ENCODE measurements at places on chromosomes 2 and 18. TPM values are rescaled to one million over a fixed set of nuclear protein-coding genes. Genes with fewer than 3 reads are reported as not detected.

GRCh38 chr2:61463769-61464475 lies 7.0 kb downstream of the USP34 start:
- no peak overlapping the region for H3K4me3 ChIP-seq
- no peaks in the 10 kb centered on the region for H3K4me1 ChIP-seq
- no peak for DNase-seq
- peaks cover 9% of the 10 kb centered on the region for H3K36me3 ChIP-seq
- no peak overlapping the region for H3K27ac ChIP-seq

DNA sequence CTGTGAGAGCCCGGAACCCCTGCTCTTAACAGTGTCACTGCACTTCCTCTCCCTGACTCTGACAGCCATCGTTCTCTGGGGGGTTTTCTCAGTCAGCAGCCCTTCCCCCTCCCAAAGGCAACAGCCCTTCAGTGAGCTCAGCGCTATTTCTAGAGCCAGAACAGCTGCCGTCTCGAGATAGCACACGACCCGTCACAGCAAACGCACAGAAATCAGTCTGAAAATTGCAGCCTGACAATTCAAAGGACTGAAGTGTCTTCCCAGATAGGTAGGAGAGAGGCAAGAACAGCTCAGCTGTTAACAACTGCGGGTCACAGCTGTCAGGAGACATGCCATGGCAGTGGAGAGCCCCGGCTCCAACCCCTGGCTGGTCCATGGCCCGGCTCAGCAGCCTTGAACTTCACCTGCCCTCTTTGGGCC lies 45.4 kb downstream of the ST8SIA5 start:
- no peak for DNase-seq
- no peak overlapping the region for H3K4me3 ChIP-seq
- H3K4me1 ChIP-seq: peaks cover 9% of the 10 kb centered on the region
- no peaks in the 10 kb centered on the region for H3K36me3 ChIP-seq
- H3K27ac ChIP-seq: no peak overlapping the region

- no peaks in the 10 kb centered on the region for H3K27me3 ChIP-seq
- no peak overlapping the region for H3K4me3 ChIP-seq
- no peak overlapping the region for H3K27ac ChIP-seq
- peaks cover 12% of the 10 kb centered on the region for H3K4me1 ChIP-seq
- DNase-seq: no peak
Observed at GRCh38 chr18:42155024-42155423, 200.0 kb downstream of the PIK3C3 start.

DNA sequence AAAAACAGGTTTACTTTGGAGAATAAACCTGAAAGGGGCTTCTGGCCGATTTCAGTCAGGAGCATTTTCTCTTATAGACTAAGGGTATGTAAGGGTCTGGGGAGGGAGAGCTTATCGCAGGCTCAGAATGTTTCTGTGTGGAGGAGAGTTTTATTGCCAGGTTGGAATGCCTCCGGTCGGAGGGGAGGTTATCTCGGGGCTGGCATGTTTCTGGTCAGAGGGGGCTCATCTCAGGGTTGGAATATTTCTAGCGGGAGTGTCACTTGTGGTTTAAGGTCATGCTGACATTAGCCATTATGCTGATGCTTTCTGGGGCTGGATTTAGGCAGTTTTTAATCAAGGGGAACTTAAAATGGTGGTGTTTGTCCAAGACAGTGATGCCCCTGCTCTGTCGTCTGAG lies 333.6 kb downstream of the METTL4 start:
- no peak for DNase-seq
- no peaks in the 10 kb centered on the region for H3K27me3 ChIP-seq
- no peaks in the 10 kb centered on the region for H3K36me3 ChIP-seq
- H3K27ac ChIP-seq: no peak overlapping the region
- peaks cover 9% of the 10 kb centered on the region for H3K4me1 ChIP-seq
- no peak overlapping the region for H3K4me3 ChIP-seq

DNA sequence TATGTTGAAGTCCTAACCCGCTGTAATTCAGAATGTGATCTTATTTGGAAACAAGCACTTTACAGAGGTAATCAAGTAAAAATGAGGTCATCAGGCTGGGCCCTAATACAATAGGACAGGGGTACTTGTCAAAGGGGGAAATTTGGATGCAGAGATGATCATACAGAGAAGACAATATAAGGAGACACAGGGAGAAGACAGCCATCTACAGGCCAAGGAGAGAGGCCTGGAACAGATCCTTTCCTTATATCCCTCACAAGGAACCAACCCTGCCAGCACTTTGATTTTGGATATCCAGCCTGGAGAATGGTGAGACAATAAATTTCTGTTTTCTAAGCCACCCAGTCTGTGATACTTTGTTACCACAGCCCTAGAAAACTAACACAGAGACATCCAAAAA lies 104.3 kb downstream of the METTL4 start:
- H3K27me3 ChIP-seq: no peaks in the 10 kb centered on the region
- H3K4me1 ChIP-seq: no peaks in the 10 kb centered on the region
- no peaks in the 10 kb centered on the region for H3K36me3 ChIP-seq
- no peak overlapping the region for H3K4me3 ChIP-seq

- no peak for DNase-seq
- H3K27ac ChIP-seq: no peak overlapping the region
- peaks cover 9% of the 10 kb centered on the region for H3K4me1 ChIP-seq
Observed at GRCh38 chr18:44601447-44601846, 79.2 kb upstream of the SETBP1 start.

- no peak overlapping the region for H3K4me3 ChIP-seq
- H3K4me1 ChIP-seq: no peaks in the 10 kb centered on the region
- no peak for DNase-seq
- H3K27me3 ChIP-seq: no peaks in the 10 kb centered on the region
- H3K27ac ChIP-seq: no peak overlapping the region
- H3K36me3 ChIP-seq: no peaks in the 10 kb centered on the region
Observed at GRCh38 chr2:1975060-1975459, 230.7 kb upstream of the PXDN start.

DNA sequence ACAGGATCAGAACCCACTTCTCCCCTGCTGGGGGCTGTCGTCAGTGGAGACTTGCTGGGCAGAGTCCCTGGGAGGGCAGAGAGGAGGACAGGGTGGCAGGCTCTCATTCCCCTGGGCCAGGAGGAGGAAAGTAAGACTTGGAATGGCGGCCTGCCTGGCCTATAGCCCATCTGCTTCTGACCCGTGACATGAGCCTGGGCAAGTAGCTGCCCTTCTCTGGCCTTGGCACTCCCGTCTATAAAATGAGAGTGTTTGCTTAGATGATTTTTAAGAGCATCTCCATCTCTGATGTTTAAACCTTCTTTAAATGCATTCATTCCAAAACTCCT lies 173.0 kb downstream of the DDX1 start:
- no peaks in the 10 kb centered on the region for H3K4me1 ChIP-seq
- no peak overlapping the region for H3K27ac ChIP-seq
- DNase-seq: no peak

DNA sequence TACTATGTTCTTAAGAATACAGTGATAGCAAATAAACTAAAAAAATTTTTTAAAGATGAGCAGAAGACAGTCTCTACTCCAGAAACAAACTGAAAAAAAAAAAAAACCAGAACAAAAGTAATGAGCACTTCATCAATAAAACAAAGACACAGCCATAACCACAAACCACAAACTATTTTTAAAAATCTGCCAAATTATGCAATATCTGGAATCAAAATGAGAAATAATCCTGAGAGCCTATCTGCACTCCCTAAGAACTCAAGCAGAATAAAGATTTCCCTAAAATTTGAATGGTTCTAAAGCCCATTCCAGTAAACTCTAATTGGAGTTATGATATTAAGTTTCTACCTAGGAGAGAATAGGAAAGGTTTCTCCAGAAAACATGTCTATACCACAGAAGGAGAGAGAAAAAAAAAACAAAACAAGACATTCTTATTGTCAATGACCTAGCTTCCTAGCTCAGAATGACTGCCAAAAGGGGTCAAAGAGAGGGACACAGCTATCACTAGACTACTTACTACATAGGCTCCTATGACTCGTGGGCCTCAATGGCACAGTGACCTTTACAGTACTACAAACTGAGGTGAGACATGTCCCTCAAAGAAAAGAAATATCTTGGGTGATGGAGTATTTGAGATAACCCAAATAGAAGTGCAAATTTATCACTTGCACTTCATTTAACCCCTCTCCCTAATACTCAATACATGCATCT lies 262.8 kb downstream of the ZEB2 start:
- H3K4me3 ChIP-seq: no peak overlapping the region
- H3K27ac ChIP-seq: no peak overlapping the region
- no peaks in the 10 kb centered on the region for H3K36me3 ChIP-seq

DNA sequence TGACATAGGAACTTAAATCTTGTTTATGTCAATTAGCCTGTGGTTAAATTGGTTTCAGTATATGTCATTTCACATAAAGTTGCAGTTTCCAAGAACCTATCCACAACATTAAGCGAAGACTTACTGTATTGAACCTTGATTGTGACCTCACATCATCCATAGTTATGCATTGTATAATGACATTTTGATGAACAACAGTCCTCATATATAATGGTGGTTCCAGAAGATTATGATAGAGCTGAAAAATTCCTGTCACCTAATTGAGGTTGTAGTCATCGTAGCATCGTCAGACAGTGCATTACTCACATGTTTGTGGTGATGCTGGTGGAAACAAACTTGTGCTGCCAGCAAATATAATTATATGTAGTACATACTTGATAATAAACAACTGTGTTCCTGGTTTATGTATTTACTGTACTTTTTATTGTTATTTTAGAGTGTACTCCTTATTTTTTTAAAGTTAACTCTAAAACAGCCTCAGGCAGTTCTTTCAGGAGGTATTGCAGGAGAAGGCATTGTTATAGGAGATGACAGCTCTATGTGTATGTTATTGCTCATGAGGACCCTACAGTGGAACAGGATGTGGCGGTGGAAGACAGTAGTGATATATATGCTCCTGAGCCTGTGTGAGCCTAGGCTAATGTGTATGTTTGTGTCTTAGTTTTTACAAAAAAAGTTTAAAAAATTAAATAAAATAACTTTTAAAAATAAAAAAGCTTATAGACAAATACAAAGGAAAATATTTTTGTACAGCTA lies 56.6 kb downstream of the UBE2E3 start:
- no peak overlapping the region for H3K4me3 ChIP-seq
- no peak for DNase-seq
- no peaks in the 10 kb centered on the region for H3K36me3 ChIP-seq

DNA sequence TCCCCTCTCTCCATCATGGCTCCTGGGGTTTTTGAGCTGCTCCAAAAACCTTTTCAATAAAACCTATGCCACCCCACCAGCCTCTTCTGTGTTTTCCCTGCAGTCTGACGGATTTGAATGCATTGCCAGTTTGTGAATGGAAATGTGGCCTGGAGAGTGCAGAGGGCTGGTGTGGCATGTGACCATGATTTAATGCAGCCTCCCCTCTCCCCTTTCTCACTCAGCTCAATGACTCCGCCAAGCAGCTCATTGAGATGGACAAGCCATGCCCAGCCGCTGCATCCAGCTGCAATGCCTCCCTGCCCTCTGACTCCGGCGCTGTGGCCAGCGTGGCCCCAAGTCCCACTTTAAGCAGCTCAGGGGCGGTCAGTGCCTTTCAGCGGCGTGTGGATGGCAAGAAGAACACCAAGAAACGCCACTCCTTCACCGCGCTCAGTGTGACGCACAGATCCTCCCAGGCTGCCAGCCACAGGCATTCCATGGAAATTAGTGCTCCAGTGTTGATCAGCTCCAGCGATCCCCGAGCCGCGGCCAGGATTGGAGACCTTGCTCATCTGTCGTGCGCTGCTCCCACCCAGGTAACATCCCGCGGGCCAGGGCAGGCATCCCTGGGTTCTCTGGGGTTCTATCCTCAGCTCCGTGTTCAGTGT lies 215.3 kb downstream of the SEPTIN10 start:
- H3K27ac ChIP-seq: no peak overlapping the region
- H3K4me1 ChIP-seq: no peaks in the 10 kb centered on the region
- H3K4me3 ChIP-seq: no peak overlapping the region
- H3K27me3 ChIP-seq: peaks cover 96% of the 10 kb centered on the region

DNA sequence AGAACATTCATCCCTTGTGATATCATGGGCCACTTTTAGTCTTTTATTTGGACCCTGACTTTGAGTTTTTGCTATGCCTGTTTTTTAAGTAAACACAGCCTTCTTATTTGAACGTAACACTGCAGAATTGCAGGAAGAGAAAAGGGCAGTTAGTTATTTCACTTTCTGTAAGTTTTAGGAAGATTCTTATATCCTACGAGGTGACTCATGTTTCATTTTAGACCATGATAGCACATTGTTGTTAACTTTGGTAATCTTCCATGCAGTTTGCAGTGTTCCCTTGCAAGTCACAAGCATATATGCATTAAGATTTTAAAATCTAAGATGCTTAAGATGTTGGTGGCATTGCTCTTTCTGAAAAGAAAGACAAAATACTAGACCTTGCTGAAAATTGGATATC lies 128.6 kb upstream of the EPC2 start:
- no peak overlapping the region for H3K4me3 ChIP-seq
- no peaks in the 10 kb centered on the region for H3K4me1 ChIP-seq
- no peak overlapping the region for H3K27ac ChIP-seq

The RAX gene
- total RNA-seq: not detected

The SLC9A4 gene
- total RNA-seq: 0.12 TPM

The TDRD15 gene
- not detected for total RNA-seq

The PDE11A gene
- total RNA-seq: 1.4 TPM

The THAP4 gene
- total RNA-seq: 53.6 TPM

Measured in Calu3 (cell line).